ENCODE measurements at places on chromosomes 7 and 10.
A peak's percentile ranks its signal among the peaks of the same experiment; 100 is the strongest.

GRCh38 chr10:48780341-48780740 lies 95.7 kb downstream of the WDFY4 start:
- no peak for DNase-seq

DNA sequence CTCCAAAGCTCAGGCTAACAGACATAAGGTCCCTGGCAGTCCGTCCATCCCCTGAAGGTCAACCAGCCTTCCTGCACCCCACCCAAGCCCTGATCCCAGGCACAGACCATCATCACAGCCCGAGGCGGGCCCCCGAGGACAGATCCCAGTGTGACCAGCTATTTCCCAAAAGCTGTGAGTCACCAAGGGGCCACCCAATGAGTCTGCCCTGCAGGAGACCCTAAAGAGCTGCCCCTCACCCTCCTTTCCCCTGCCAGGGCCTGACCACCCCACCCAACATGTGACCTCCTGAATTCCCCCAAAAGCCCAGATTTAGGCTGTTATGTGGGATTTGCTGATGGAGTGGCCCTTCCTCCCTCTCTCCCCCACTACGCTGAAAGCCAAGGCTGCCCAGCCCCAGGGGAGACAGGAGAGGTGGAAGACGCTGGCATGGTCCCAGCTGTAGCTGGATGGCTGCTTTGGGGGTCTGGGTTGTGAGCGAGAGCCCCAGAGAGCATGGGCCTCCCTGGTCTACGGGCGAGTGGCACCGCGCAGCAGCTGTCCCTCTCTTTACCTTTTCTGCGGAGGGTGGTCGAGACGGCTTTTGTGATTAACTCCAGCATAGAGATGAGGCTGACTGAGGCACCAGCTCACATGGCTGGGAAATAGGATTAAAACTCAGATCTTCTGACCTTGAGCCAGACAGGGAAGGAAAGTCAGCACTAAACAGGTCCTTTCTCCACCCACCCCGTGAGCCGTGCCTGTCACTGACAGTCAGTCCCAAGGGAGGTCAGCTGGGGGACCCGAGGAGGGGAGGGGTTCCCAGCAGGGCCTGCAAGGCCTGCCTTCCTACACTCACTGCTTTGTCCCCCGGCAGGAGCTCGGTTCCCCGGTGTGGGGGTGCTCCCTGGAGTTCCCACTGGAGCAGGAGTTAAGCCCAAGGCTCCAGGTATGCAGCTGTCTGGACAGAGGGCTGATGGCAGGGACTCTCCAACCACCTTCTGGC lies 16.7 kb downstream of the ELN start:
- no peak for DNase-seq

DNA sequence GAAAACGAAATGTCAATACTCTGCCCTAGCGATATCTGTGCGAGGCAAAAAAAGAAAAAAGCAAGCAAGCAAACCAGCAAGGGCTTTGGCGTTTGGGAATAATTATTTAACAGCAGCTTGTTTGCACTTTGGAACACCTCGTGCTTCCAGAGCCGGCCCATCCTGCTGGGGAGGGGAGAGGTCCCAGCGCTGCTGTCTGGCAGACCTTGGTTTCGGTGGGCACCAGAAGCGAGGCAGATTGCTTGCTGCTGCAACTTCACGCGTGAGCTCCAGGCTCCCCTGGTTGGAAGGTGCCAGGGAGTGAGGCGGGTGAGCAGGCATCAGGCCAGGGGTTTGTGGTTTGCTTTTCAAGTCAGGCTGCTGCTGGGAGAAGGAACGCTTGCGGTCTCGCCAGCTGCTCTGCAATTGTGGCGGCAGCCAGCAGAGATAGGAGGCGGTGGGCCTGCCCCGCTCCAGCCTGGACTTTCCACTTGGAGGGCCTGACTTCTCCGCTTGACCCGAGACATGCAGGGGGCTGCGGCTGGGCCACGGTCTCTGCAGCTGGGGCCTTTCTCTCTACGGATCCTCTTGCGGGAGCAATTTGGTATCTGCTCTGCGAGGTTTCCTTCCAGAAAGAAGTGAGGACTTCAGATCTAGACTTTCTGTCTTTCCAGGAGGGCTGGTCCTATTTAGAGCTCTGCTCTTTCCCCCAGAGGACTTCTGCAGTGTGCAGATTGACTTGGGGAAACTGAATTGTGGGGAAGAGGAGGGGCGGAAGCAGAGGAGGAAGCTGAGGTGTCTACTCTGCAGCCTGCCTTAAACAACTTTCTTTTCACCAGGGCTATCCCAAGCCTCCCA lies 131.4 kb downstream of the PRPF18 start:
- no peak for DNase-seq

DNA sequence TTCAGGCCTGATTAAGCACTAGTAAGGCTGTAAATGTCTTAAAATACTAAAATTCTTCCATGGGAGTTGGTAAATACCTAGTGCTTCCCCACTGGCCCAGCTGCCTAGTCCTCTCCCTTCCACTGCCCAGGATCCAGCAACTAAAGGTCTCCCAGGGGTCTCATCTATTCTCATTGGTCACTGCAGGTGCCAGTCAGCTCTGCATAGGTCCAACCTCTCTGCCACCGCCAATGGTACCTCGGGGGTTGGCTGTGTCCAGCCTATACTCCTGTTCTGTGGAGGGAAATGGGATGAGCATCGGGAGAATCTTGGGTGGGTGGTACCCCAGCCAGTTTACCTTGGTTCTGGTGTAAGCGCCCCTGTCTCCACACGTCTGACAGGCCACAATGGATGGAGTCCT lies 6.1 kb upstream of the CREB5 start:
- no peak for DNase-seq

GRCh38 chr10:97291357-97292096 lies 910 bp downstream of the ARHGAP19 start:
- DNase-seq: no peak

DNA sequence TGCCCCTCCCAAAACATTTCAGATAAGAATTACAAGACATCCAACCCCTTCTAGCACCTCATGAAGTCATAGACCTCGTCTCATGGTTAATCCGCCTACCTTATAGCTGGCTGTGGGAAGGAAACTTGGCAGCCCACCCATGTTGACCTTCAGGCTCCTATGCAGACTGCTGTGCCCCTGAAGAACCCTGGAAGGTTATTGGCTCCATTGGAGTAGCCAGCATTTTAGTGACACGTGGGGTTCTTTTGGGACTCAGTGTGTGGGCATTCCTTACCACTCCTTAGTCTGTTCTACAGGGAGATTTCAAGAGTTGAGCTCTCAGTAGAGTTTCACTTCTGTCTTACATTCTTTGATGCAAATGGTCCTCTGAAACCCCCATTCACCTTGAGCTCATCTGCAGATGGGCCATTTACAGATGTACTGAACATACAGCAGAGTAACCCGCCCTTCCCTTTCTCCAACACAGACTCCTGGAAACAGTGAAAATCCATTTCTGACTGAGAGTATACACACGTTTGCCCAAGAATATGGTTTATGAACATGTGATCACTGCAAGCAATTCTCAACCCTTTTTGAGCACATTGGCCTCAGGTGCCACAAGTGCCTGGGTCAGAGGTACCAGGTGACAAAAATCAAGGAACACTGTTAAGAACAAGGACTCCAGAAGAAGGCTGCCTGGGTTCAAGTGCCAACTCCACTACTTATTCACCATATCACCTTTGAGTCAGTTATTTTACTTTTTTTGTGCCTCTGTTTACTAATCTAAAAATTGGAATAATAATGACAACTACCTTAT lies 54.0 kb upstream of the HECW1 start:
- no peak for DNase-seq

- no peak for DNase-seq
Measured at GRCh38 chr7:17247357-17247756, 51.1 kb upstream of the AHR start.

- DNase-seq: no peak
Measured at GRCh38 chr10:60006062-60006461, 99.7 kb upstream of the CCDC6 start.

DNA sequence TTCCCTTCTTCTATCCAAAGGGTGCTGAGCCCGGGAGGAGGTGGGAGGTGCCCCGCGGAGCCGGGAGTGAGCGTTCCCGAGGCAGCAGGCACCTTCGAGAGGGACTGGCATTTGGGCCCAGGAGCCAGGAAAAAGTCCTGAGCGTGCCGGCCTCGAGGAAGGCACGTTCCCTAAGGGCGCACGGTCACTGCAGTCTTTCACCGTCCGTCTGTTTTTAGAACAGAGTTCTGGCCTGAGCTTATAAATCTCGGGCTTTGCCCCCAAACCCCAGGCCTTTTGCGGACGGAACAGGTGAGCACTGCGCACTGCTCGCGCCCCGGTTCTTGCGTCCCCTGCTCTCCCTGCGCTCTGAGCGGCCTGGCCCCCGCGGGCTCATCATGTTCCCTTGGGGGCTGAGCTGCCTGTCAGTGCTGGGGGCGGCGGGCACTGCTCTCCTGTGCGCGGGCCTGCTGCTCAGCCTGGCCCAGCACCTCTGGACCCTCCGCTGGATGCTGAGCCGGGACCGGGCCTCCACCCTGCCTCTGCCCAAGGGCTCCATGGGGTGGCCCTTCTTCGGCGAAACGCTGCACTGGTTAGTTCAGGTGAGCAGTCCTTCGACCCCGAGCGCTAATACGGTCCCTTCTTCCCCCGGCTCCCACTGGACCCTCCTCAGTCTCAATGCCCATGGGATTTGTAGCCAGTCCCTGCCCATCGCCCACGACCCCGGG lies 442 bp downstream of the CYP26C1 start:
- DNase-seq: no peak

GRCh38 chr10:113917636-113918035 lies 63.2 kb downstream of the NHLRC2 start:
- no peak for DNase-seq

GRCh38 chr10:125003901-125004467 lies 62.1 kb downstream of the ZRANB1 start:
- DNase-seq: no peak

- DNase-seq: no peak
Measured at GRCh38 chr7:462173-463103, 57.2 kb downstream of the PDGFA start.

DNA sequence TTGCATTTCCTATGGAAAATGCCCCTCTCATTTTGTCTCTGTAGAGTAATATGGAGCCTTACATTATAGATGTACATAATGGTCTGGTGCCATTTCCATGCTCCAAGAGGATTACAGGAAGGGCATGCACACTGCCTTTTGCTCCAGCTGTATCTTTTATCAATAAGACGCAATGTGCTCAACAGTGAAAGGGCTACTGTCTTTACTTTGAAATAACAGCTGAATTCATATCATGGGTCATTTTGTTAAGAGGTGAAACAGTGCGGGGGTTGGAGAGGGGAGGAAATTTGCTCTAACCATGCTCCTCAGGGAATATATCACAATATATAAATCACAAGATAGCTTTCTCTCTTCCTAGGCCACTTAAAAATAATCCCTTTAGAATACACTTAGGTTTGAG lies 77.7 kb downstream of the ICA1 start:
- no peak for DNase-seq

DNA sequence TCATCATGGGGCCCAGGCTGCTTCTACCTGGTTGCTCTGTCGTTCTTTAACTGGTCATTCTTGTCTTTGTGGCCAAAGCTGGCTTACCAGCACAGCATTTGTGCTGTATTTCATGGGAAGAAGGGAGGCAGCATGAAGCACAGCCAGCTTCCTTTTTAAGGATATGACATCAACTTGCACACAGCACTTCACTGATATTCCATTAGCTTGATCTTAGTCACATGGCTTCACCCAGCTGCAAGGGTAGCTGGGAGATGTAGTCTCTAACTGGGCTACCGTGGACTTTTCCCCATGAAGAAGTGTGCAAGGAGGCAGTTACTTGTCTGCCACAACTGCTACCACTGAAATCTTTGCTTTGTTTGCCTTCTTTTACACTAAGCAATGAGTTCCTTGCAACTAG lies 525.2 kb downstream of the LRMDA start:
- no peak for DNase-seq

- DNase-seq: no peak
Measured at GRCh38 chr10:17201794-17202116, 283 bp upstream of the TRDMT1 start.

- DNase-seq: no peak
Measured at GRCh38 chr10:69317175-69317604, 38.9 kb downstream of the HK1 start.

DNA sequence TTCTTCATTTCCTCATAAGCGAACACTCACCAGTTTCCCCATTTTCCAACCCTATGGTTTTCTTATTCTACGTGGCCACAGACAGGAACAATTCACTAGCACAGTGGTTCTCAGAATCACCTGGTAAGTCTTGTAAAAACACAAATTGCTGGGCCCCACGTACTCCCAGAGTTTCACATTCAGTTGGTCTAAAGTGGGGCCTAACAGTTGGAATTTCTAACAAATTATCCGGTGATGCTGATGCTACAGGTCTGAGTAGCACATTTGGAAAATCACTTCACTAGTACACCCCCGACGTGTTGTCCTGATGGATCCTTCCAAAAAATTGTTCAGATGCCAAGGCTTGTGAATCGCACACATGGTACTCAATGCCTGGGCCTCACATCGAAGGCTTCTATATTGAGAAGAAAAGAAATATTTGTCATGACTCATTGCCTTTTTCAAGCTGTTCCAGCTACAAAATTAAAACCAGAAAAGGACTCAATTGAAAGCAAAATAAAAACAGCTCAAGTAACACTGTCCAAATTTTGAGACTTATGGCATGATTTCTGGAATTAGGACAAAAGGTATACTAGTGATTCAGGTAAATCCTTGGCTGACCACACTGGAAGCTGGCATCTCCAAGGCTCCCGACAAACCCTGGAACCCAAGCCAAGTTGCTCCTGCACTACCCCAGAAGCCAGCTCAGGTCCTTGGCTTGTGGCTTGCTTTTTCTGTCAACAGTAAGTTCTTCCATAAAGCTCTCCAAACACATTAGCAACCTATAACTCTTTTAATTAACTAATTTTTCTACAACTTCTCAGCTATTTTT lies 12.9 kb upstream of the VIM start:
- no peak for DNase-seq

DNA sequence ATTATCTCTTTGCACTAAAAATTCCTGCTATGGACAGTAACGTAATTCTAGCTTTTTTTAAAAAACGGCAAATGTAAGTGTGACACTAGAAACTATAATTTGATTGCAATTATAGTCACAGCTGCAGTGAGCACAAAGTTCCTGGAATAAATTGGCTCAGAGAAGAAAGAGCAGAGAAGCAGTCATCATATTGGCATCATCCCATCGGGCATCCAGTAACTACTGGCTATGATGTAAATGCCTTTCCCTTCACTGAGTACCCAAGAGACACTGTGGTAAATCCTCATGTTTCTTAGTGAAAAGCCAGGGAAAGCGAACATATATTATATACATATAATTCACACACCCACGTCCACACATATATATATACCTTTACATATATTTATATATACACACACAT lies 43.6 kb downstream of the PIP4K2A start:
- no peak for DNase-seq

GRCh38 chr10:13395540-13395939 lies 47.4 kb upstream of the SEPHS1 start:
- DNase-seq: peak; percentile 70

- DNase-seq: no peak
Measured at GRCh38 chr7:14835384-14835783, 67.2 kb downstream of the DGKB start.

- DNase-seq: no peak
Measured at GRCh38 chr10:13003759-13004158, 2.2 kb upstream of the CCDC3 start.

GRCh38 chr7:96658022-96658412 lies 51.6 kb downstream of the SEM1 start:
- no peak for DNase-seq

GRCh38 chr7:44706788-44707557 lies 41.7 kb upstream of the ZMIZ2 start:
- no peak for DNase-seq

GRCh38 chr7:78563191-78563590 lies 764.6 kb downstream of the PHTF2 start:
- no peak for DNase-seq

All from iPS DF 19.7 (cell line).